ENCODE measurements at places on chromosomes 5 and 9.
A peak's percentile ranks its signal among the peaks of the same experiment; 100 is the strongest.

- no peak for DNase-seq
Observed at GRCh38 chr5:164741376-164741775, 1236.0 kb downstream of the MAT2B start.

DNA sequence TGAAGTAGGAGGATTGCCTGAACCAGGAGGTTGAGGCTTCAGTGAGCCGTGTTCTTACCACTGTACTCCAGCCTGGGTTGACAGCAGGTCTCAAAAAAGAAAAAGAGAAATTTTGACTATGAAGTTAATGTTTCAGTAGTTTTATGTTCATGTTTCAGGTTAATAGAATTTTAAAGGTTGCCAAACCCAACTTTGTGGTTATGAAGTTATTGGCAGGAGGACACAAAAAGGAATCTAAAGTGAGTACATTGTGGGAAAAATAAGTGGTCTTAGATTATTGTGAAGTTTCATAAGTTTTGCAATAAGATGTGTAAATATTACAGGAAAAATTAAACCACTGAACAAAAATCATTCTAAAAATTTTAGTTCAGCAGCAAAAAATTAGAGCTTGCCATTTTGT is 78.6 kb downstream of the GOLM1 start:
- DNase-seq, result no peak

DNA sequence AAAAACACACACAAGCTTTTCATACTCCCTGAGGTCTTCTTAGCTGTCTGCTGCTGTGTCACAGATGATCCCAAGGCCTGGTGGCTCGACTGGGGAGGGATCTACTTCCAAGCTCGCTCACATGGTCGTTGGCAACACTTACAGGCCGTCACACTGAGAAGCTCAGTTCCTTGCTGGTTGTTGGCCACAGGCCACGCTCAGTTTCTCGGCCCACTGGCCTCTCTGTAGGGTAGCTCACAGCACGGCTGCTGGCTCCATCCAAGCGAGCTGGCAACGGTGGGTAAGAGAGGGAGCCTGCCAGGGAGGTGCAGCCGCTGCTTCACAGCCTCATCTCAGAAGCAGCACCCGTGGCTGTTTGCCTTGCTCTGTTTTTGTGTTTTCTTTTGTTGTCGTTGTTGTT is 43.8 kb upstream of the GFPT2 start:
- no peak for DNase-seq

- DNase-seq, result peak; percentile 21
Observed at GRCh38 chr5:176166427-176166826, 71.8 kb upstream of the SIMC1 start.

DNA sequence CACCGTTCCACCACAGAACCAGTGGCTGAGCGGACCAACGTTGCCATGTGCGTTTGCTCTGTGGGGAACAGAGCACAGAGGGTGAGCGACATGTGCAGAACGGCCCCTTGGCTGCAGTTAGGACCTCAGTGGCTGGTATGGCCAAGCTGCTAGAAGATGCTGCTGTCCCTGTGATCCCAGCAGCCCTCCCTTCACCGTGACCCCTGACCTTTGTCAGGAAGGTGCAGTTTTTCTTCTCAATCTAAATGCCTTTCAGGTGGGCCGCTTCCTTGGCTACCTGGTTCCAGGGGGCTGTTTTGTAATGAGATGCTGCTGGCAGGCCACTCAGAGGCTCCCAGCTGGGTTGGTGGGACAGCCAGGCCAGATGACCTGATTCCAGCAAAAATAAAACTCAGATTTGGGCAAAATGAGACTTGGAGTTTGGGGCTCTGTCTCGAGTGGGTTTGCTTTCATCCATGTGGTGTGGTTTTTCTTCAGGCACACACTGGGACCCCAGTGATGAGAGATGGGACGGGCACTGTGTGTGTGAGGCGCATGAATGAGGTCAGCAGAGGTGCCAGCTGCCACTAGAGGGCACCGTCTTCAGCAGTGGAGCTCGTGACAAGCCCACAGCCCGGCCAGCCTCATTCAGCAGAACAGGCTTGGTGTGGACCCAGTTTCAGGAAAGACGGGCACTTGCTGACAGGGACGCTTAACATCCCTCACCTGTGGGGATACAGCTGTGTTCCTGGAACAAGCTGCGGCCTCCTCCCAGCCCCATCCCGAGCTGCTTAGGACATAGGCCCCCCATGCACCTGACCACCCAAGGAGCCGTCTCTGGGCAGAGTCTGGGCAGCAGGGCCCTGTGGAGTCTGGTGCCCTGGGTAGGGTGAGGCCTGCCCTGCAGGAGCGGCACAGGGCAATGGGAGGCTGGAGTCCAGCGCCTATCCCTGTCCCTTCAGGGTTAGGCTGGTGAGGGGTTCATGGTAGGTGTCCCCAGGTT is 4.1 kb downstream of the MRPS2 start:
- DNase-seq, result peak; percentile 74

- DNase-seq, result peak; percentile 27
Observed at GRCh38 chr5:174311531-174312269, 266.2 kb downstream of the NSG2 start.

GRCh38 chr9:7347556-7347955 is 452.0 kb downstream of the DMAC1 start:
- no peak for DNase-seq

- DNase-seq, result no peak
Observed at GRCh38 chr5:85278193-85278592, 893.5 kb upstream of the EDIL3 start.

GRCh38 chr5:172361566-172362238 is 78.1 kb upstream of the UBTD2 start:
- peak; percentile 92 for DNase-seq

DNA sequence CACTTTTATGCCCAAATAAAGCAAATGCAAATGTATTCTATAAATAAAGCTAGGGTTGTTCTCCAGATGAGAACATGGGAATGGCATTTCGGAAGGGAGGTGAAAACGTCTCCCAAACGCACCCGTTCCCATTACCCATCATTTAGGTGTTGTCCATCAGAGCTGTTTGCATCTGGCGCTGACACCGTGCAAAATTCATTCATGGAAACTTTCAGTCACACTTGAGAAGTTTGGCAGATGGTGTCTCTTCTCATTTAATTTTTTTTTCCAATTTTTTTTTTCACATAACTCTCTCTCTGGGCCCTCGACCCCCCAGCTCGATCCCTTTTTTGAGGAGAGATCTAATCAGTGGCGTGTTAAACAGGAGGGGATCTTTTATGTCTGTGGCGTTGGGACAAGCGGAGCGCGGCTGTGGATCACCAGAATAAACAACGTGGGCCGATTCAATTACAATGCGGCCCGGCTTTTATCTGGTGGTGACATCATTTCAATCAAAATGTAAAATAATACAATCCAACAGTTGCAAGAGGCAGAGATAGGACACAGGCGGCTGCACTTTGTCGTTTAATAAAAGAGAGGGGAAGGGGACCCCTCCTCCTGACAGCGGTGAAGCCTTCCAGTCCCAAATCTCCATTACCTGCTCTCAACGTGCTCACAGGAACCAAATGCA is 246.1 kb upstream of the IRX4 start:
- DNase-seq, result no peak

DNA sequence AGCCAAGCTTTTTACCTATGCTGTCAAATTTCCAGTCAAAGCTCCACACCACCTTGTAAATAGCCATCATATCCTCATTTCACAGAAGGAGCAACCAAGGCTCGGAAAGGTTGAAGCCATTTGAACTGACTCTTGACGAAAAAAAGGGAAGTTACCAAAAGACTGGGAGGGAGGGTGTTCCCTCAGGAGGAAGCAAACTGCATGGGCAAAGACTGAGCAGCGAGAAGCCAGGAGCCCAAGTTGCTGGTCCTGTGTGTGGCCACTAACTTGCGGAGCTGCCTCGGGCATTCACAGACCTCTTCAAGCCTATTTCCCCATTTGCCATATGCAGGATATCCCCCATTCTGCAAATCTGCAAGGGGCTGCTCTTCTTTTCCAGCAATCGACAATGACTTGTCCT is 37.4 kb downstream of the TTLL11 start:
- no peak for DNase-seq

DNA sequence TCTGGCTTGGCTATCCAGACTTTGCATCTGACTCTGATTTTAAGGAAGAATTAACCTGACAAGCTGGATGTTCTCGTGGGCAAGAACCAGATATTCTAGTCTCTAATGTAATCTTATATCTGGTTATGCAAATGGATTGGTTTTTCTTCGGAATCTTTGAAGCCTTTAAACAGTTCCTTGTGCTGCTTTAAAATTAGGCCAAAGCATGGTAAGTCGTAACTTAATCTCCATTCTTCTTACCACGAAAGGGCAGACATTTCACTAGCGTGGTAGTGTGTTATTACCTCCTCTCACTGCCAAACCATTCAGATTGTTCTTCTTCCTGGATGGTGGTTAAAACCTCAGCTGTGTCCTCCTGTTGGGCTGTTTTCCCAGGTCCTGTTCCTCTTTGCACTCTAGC is 34.1 kb upstream of the TTC23L start:
- DNase-seq, result no peak

GRCh38 chr5:86461169-86461956 is 156.4 kb upstream of the COX7C start:
- DNase-seq, result no peak

- no peak for DNase-seq
Observed at GRCh38 chr5:173866858-173867679, 21.1 kb upstream of the CPEB4 start.

GRCh38 chr5:71986101-71986500 is 121.2 kb upstream of the MAP1B start:
- peak; percentile 8 for DNase-seq

DNA sequence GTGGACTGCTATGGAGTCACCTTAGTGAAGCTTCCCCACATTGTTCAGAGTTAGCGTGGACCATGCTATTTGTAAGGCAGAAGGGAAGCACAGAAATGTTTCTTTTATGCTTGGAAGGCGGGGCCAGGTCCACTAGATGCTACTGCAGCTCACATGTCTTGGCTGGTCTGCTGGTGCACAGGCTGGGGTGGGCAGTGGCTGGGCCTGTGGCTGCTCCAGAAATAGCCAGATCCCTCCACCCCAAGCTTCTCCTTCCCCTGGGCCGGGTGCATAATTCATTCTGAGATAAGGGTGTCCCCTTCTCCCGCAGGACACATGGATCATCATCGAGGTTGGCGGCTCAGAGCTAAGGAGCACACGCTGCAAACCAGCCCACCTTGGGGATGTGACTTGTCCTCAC is 14.5 kb upstream of the SEMA4D start:
- DNase-seq, result no peak

GRCh38 chr5:157159209-157159751 is 6.8 kb downstream of the GARIN3 start:
- DNase-seq, result no peak

- no peak for DNase-seq
Observed at GRCh38 chr9:126412905-126413304, 86.3 kb downstream of the MVB12B start.

DNA sequence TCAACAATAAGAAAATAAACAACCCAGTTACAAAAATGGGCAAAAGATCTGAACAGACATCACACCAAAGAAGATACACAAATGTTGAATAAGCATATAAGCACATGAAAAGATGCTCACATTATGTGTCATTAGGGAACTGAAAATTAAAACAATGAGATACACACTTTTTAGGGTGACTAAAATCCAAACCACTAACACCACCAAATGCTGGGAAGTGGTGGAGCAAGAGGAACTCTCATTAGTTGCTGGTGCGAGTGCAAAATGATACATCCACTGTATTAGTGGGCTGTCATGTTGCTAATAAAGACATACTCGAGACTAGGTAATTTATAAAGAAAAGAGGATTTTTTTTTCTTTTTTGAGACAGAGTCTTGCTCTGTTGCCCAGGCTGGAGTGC is 329.1 kb downstream of the TMEM38B start:
- no peak for DNase-seq

- no peak for DNase-seq
Observed at GRCh38 chr9:99690573-99690972, 131.1 kb upstream of the NR4A3 start.

GRCh38 chr5:77177576-77177975 is 32.9 kb upstream of the PDE8B start:
- no peak for DNase-seq

- no peak for DNase-seq
Observed at GRCh38 chr9:96169901-96170300, 132.1 kb downstream of the HSD17B3 start.

GRCh38 chr5:6843335-6843734 is 130.1 kb downstream of the TENT4A start:
- DNase-seq, result no peak

- DNase-seq, result peak; percentile 16
Observed at GRCh38 chr9:129309906-129310305, 131.8 kb upstream of the IER5L start.

- no peak for DNase-seq
Observed at GRCh38 chr9:96343515-96344360, 39.8 kb downstream of the SLC35D2 start.

- DNase-seq, result peak; percentile 41
Observed at GRCh38 chr5:17235731-17236330, 18.4 kb downstream of the BASP1 start.

DNA sequence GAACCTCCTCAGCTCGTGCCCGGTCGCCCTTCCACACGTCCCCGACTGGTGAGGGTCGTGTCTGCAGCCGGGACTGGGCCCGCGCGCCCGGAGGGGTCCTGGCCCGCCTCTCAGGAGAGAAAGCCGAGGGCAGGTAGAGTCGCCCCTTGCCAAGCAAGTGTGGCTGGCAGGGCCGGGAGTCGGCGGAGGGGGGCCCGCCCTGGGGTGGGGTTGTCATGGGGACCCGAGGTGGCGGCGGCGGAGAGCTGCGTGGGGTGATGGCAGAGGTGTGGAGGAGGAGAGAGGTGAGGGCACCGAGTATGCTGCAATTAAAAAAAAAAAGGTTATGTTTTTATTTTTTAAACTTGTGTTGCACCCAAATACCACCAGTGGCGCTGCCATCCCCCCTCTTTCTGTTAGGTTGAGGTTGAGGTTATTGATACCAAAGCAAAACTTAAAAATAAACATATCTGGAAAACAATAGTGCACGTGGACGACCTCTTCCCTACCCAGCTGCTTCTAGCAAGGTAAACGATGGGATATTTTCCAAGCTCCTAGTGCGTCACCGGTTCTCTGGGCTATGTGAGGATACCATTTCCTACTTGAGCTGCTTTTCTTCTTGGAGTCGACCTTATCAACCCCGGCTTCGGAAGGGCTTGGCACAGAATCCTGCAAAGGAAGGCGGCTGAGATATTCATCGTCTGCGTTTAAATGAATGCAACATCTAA is 660 bp downstream of the SCAMP1 start:
- DNase-seq, result peak; percentile 83

Data from amniotic epithelial cell (primary cell).